ENCODE measurements at places on chromosomes 2 and 18.

DNA sequence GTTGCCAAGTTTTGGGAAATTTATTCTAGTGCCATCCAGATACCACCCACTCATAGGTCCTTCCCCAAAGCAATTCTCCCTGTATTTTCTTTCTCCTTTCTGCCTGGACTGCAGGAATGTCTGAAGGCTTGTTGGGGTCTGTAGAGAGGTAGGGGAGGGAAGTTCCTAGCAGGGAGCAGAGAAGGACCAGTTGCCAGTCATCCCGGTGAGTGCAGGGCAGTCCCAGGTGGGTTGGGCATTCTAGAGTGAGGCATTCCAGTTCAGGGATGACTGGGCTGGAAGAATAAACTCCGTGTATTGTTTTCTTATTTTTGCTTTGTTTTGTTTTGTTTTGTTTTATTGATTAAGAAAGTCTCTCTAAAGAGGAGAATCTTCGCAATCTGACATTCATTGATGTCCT lies 58.1 kb downstream of the SPATS2L start:
- no peak for DNase-seq

DNA sequence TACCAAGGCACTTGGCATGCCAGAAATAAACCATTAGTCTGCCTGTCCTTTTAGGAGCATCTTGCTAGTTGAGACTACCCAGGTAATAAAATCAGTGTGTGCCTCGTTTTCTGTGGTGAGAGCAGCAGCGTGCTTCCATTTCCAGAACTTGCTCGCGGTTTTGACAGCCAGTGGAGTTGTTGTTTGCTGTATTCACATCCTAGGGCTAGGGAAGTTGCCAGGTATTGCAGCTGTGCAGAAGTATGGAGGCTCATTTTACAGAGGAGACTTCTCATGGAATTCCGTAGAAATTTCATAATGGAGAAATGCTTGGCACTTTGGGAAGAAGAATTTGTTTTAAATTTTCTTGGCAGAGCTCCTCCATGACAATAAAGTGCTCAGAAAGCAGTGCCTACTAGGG lies 1355.1 kb upstream of the ZEB2 start:
- DNase-seq, result no peak

GRCh38 chr18:7413906-7414305 lies 153.2 kb upstream of the PTPRM start:
- no peak for DNase-seq

- no peak for DNase-seq
Observed at GRCh38 chr2:9199716-9200632, 6.6 kb upstream of the ASAP2 start.

GRCh38 chr2:2098458-2099167 lies 232.5 kb downstream of the MYT1L start:
- DNase-seq, result no peak

DNA sequence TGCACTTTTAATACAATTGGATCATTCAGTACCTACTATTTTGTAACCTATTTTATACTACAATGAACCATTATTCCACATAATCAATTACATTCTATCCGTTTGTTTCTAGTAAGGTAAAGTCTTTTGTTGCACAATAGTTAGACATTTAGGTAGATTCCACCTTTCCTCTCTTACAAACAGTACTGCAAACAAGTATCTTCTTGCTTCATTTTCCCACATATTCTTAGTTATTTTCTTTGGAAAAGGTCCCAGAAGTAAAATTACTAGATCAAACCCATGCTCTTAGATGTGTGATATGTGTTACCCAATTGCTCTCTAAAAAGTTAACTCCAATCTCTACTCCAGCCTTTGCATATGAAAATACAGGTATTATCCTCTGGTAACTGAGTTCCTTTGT lies 49.6 kb downstream of the SPIRE1 start:
- DNase-seq, result no peak

- DNase-seq, result no peak
Observed at GRCh38 chr2:217118559-217119284, 258.9 kb upstream of the TNP1 start.

All from stimulated activated CD4-positive, alpha-beta T cell treated with anti-CD3 and anti-CD28 coated beads, Interleukin-12 subunit alpha, Interleukin-12 subunit beta, amount 100 ng/mL, for 48 hours (primary cell).